Stimulated activated CD4-positive, alpha-beta T cell treated with anti-CD3 and anti-CD28 coated beads, Interleukin-1b, Interleukin-23, amount 100 ng/mL, for 1 hour (primary cell): ENCODE measurements at places on chromosomes 5 and 9.

DNA sequence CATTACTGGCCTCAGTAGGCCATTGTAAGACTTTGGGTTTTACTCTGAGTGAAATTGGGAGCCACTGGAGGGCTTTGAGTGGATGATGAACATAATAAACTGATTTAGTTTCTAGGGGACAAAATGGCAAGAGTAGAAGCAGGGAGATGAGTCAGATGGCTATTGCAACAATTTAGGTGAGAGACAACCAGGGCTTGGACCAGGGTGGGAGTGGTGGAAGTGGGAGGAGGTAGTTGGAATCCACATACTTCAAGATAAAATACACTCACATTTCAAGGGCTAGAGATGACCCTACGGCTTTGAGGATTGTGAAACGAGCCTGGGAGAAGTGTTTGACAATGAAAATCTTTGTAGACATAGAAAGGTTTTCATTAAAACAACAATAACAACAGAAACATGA, 136.3 kb downstream of the ACTBL2 start:
- DNase-seq: no peak

- DNase-seq: no peak
Measured at GRCh38 chr5:181182651-181183050, 22.3 kb downstream of the TRIM7 start.

DNA sequence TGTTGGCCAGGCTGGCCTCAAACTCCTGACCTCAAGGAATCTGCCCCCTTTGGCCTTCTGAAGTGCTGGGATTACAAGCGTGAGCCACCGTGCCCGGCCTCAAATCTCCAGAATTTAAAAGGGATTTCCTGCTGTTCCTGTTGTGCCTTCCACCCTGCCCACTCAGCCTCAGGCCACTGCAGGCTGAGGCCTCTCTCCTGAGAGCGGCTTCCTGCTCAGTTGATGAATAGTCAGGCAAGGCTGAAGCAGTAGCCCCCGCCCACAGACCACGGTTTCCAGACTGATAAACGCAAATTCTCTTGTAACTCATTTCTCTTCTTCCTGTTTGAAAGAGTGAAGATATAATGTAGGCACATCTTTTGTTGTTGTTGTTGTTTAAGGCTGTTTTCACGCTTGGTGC, 127.0 kb upstream of the PLCXD3 start:
- no peak for DNase-seq

DNA sequence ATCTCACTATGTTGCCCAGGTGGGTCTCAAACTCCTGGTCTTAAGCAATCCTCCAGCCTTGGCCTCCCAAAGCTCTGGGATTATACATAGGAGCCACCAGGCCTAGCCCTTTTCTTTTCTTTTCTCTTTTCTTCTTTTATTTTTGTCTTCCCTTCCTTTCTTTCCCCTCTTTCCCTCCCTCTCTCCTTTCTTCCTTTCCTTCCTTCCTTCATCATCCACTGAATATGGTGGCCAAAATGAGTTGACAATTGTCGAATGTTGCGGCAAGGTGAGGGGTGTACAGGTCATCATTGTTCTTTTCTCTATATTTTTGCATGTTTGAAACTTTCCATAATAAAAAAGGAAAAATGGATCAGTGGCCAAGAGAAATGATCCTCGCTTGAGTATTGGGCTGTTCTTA, 32.1 kb upstream of the BASP1 start:
- DNase-seq: no peak

- DNase-seq: no peak
Measured at GRCh38 chr5:84480873-84481637, 96.4 kb upstream of the EDIL3 start.

- DNase-seq: no peak
Measured at GRCh38 chr9:89372230-89372816, 54.0 kb downstream of the SECISBP2 start.

DNA sequence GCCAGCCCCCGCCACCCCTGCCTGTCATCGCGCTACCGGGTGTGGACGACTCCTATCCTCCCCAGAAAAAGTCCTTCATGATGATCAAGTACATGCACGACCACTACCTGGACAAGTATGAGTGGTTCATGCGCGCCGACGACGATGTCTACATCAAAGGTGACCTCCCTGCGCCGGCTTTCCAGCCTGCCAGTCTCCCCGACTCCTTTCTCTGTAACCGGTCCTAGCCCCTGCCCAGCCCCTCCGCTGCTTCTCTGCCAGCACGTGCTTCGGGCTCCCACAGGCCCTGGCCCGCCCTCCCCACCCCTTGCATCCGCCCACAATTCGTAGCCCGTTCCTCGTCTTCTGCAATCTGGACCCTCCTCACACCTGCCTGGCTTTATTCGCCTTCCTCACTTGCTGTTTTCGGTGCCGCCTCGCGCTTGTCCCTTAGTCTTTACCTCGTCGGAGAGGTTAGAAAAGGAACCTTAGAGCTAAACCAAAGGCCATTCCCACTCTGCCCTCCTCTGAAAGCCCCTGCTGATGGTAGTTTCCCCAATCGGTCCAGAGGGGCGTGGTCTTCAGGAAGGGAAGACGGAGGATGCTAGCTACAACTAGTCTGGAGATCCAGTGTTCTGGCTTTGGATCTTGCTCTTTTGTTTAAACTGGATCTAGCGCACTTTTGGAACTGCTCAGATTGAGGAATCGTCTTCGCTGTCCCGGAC, 1.4 kb downstream of the CHSY3 start:
- DNase-seq: no peak

DNA sequence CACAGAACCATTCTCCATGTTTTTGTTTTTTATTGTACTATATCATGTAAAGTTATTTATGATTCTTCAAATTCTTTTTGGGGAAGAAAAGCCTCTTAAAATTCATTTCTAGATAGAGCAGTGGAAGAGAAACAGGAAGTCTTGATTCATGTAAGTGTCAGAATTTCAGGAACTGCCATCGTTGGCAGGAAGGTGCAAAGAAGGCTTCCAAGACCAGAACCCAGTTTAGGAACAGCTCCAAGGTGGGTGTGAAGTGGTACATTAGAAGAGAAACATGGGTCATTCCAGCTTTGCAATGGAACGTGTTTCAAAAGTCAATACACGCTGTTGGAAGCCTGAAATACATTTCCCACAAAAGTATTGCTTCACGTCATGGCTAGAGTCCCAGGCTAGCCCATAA, 14.8 kb downstream of the SAXO1 start:
- DNase-seq: no peak
